Kasumi-1 (cell line): ENCODE measurements at places on chromosomes 1 and 21.

DNA sequence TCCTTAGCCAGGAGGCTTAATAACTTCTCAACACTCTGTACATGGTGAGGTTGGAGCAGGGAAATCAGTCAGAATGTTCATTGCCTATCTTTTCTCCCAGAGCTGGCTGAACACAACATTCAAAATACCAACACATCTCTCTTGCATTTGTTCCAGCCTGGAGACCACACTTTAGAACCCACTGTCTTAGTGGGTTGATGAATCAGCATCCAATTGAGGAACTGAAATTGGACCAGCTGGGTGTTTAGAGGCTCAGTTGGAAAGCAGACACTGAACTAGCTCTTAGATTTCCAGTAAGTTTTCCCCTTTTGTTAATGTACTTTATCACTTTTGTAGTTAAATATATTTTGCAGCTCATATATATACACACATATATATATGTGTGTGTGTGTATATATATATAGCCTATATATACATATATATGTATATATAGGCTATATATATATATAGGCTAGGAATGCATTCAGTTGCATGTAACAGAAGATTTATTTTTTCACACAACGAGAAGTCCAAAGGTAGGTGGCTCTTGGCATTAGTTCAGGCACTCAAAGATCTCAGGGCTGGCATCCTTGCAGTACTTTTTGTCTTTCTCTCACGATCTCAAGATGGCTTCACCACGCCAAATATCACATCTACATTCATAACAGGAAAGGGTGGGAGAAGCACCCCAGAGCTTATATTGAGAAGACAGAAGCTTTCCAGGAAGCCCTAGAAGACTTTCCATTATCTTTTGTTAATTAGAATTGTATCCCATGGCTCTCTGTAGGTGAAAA is 35.0 kb upstream of the HUNK start:
- peak; percentile 3 for DNase-seq

GRCh38 chr1:204545202-204545601 is 29.0 kb downstream of the MDM4 start:
- DNase-seq = no peak

- DNase-seq = no peak
Measured at GRCh38 chr1:171351961-171352360, 38.0 kb downstream of the FMO4 start.

DNA sequence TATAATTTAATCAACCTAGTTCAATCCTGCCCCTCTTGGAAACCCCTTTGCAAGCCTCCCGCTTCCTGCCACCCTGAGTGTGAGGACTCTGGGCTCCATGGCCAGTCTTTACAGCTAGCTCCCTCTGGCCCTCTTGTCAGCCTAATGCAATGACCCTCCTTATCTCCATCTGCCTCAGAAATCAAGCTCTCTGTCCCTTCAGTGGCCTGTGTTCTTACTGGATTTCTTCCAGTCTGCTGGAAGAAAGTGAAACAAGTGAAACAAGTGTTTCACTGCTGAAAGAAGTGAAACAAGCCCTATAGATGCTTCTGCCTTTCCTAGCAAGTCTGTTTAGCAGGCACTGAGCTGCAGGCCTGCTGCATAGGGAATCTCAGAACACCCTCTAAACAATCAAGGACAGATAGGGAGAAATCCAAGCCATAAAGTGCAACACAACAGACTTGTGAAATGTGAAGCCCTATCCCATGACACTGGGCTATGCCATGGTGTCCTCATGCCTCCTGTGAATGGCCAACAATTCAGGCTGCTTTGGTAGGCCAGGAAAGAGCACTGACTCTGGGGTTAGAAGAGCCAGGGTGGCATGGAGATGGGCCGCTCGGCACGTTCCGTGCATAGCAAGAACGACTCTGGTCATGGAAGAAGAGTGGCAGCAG is 55.9 kb downstream of the FAM163A start:
- DNase-seq = no peak

- no peak for DNase-seq
Measured at GRCh38 chr1:30103708-30104411, 619.5 kb downstream of the MATN1 start.

DNA sequence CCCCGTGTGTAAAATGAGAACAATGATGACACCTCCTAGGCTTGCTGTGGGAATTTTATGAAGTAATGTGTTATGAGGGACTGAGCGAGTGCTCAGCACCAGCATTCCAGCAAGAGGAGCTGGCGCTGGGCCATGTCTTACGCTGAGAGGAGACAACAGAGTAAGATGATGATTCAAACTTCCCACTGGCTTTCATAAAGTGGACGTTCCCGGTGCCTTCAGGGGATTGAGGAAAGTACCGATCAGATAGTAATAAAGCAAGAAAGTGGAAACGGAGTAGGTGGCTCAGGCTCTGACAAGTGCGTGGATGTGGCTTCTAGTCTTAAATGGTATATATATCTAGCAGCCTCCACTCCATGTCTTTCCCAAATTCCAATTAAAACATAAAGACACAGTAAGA is 23.8 kb downstream of the EPHA10 start:
- DNase-seq = no peak

- no peak for DNase-seq
Measured at GRCh38 chr1:1374589-1374928, 448 bp downstream of the AURKAIP1 start.

DNA sequence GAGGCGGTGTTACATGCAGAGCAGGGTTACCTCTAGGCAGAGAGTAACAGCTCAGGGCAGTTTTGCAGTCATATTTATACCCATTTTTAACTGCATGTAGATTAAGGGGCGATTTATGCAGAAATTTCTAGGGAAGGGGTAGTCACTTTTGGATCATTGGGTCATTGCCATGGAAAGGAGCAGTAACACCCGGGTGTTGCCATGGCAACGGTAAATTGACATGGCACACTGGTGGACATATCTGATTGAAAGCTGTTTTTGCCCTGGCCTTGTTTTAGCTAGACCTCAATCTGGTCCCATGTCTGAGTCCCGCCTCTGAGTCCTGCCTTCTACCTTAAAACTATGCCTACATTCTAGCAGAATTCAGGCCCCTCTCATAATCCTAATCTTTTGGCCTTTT is 11.8 kb upstream of the USP1 start:
- no peak for DNase-seq

DNA sequence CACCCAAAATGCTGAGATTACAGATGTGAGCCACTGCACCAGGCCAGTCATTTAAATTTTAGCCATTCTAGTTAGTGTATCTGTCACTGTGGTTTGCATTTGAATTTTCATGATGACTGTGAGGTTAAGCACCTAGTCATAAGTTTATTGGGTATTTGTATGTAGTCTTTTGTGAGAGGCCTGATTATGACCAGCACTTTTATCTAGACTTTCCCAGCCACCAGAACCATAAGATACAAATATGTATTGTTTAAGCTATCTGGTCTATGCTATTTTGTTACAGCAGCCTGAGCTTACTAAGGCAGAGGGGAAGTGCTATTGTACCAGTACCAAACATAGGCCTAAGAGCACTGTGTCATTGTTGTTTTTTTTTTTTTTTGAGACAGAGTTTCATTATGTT is 19.9 kb upstream of the DNAJC6 start:
- no peak for DNase-seq

DNA sequence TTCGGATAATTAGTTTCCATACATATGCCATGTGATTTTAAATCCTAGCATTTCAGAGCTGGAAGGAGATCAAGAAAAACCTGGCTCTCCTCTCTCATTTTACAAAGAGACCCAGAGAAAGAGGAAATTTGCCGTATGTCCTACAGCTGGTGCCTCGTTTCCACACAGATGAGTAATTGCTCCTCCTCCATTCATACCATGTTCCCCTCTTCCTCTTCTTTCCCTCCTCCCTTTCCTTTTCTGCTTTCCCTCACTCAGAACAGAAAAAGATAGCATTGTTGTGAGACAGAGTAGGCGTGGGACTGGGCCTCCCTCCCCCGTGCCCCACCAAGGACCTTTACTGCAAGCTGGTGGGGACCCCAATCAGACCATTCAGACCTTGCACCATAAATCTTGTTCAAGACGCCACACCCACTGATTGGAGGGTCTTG is 13.7 kb upstream of the SLC44A3 start:
- peak; percentile 43 for DNase-seq

GRCh38 chr1:93707956-93708355 is 26.3 kb upstream of the BCAR3 start:
- no peak for DNase-seq

DNA sequence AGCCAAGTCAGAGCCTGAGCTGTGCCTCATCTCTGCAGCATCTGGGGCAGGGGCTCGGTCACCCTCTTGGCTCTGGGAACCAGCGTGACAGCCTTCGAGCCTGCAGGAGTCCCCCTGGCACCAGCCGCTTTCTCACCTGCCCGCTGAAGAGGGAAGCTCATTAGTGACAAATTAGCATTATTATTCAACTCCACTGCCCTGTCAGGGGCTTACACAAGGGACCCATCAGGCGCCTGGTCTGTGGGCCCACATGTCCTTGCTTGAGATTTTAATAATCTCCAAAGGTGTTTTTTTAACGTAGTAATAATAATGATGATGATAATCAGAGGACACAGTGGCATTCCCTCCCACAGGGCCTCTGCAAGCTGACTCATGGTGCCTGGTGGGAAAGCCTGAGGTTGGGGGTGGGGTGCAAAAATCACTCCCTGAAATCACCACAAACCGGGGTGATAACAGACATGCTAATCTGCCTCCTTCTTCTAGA is 98.1 kb upstream of the IGSF21 start:
- DNase-seq = no peak

DNA sequence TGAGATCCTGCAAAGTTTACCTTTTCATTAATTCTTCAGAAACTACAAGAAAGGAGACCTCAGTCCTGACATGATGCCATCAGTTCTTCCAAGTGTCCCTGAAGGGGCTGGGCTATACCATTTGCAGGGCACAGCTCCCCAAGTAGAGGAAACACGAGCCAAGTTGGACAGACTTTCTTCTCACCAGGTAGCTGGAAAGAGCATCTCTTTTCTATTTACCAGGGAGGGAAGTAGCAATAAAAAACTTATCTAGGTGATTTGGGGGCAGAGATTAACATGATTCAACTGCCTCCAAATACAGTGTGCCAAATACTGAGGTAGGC is 103.9 kb upstream of the KCND3 start:
- no peak for DNase-seq

DNA sequence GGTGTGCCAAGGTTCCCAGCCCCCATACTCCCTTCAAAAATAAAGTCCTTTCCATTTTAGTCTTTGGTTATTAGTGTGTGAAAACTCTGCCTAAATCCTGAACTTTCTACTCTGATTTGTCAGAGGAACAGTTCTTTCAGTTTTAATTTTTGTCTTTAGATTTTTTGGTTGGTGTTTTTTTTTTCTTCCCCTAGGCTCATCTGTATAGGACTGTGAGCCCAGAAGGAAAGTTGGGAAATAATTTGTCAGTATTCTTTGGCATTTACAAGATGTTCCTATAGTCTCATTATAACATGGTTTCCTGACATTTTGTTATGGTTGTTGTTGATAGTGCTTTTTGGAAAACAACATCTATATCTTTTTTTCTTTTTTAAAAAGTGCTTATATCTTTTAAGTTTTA is 38.0 kb downstream of the LAMC1 start:
- no peak for DNase-seq

DNA sequence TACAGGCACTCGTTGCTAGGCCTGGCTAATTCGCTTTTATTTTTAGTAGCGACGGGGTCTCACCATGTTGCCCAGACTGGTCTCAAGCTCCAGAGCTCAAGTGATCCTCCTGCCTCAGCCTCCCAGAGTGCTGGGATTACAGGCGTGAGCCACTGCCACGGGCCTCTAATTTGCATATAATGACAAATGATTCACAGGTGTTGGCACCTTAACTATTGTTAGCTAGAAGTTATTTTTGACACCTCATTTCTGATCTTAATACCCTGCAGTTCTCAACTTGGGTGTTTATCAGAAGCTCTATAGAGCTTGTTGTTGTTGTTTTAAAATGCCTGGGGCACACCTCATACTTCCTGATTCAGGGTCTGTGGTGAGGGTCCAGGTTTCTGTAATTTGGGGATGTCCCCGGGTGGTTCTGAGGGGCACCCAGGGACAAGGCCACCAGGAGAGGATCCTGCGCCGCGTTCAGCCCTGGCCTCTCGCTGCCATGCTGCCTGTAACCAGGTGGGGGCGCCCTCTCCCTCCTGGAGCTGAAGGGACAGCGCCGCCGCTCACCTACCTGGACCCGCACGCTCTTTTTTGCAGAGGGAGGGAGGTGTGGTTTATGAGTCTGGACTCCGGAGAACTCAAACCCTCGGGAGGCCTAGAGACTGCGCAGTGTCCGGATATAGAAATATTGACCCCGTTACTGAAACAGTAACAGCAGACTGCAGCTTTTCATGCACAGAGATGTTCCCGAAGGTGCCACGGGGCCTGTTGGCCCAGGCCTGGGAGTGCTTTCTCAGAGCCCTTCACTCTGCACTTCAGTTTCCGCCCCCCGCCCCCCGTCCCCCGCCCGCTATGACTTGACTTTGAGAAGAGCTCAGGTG is 23.0 kb upstream of the NEK2 start:
- DNase-seq = peak; percentile 52

DNA sequence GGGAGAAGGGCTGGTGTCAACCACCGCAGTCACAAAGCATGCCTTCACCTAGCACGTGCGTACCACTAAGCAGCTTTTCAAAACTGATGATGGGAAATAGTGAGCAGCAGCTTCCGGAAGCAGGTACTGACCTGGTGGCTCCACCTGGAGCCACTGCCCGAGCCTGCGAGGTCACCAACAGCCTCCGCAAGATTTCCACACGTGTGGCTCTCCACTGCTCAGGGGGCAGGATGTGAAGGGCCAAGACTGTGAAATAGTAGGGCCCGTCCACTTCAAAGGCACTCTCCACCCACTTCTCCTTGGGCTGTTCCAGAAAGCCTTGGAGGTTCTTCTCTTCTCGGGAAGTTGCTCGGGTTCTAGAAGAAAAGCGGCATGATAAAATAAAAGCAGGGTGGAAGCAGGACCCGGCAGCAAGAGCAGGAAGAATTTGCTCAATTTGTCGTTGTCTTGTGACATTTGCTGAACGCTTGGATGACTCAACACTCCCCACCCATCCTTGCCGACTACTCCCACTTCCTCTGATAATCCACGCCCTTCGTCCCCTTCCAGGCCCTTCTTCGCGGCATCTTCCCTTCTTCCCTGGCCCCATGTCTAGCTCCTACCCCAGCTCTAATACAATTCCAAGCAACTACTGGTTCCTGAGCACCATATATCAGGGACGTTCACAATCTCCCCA is 124.9 kb upstream of the IFFO2 start:
- peak; percentile 80 for DNase-seq

- no peak for DNase-seq
Measured at GRCh38 chr1:203103829-203104495, 18.1 kb upstream of the MYOG start.

GRCh38 chr1:111129376-111129775 is 10.5 kb downstream of the DRAM2 start:
- no peak for DNase-seq

DNA sequence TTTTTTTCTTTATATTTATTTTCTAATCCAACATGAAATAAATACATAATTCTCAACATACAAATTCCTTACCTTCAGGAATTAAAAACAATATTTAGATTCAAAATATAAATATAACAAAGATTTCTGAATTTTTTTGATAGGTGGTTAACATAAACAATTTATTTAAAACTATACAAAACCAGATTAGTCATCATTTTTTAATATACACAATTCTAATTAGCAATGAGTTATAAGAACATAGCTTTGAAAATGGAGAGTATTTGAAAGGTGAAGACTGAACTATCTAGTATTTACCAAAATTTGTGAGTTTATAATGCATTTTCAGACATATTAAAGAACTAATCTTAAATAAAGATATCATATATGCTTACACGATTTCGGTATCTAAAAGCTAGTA is 37.5 kb downstream of the TPR start:
- no peak for DNase-seq
